Nucleus accumbens (tissue), 56 donors: ENCODE measurements at places on chromosomes 3 and 15.

GRCh38 chr3:177284383-177284881 is 87.2 kb upstream of the TBL1XR1 start:
- no peak for DNase-seq

GRCh38 chr15:59764775-59765174 is 75.7 kb upstream of the BNIP2 start:
- no peak for DNase-seq

- DNase-seq, result no peak
Measured at GRCh38 chr3:184489268-184489841, 72.2 kb upstream of the EPHB3 start.

DNA sequence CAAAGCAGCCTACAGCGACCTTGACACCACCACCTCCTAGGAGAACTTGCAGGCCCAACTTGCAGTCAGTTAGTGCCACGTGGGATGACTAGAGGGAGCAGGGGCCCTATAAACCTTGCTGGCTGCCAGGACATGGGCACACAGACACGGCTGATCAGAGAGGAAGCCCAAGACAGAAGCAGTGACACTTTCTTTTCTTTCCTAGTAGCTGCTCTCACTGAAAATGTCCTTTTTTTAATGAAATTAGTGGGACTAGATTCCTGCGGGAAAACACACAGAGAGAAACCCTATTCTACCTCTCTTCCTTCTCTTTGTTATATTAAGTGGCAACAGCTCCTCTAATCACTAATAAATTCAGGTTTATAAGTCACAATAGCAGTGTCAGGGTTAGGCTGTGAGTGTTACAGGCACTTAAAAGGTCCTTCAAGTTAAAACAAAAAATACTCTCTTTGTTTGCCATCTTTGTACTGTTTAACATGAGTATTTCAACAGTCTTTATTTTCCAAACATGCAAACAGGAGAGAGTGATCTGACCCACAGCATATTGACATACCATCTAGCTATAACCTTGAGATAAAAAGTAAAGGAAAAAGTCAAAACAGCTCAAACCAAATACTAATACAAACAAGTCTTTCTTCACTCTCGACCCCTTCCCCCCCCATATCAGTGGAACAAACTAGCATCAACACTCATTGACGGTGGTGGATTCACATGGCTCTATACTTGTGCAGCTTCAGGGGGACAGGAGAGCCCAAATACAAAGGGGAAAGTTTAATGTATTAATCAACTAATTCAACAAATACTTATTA is 2.1 kb upstream of the TMEM212 start:
- no peak for DNase-seq

GRCh38 chr3:149781211-149781610 is 11.1 kb downstream of the ANKUB1 start:
- DNase-seq, result no peak

DNA sequence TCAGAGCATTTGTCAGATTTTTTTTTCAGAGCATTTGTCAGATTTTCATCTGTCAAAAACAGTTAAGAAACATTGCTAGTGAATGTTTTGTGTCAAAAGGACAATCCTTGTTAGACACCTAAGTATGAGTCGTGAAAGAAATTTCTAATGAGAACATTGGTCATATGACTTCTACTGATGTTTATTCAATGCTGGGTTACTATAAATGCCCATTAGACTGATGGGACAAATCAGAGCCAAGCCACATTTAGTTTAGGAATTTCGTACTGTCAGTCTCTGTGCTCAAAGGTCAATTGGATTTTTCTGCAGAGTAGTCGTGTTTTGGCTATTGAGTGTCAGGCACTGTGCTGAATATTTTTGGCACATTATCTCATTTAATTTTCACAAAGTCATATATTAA is 31.6 kb downstream of the TSC22D2 start:
- no peak for DNase-seq

DNA sequence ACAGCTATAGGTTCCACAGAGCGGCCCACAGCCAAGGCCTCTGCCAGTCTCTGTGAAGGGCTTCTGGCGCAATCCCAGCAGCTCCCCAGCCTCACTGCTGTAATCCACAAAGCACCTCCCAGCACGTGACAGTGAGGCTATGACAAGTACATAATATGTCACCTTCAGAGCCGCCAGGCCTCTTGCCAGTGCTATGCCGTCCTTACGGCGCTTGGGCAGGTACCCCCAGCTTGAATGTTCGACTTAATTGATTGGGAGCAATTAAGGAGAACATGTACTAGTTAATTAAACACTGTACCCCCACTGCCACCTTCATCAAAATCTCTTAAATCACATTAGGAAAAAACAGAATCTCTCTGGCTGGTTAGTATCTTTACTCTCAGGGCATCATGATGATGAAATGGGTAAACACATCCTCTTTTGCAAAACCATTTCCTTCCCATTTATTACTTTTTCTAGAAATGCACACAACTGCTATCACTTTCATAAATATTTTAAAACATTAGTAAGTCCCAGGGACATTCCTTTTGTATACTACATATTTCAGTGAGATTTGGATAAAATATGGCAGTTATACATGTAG is 169.9 kb downstream of the XXYLT1 start:
- DNase-seq, result no peak

DNA sequence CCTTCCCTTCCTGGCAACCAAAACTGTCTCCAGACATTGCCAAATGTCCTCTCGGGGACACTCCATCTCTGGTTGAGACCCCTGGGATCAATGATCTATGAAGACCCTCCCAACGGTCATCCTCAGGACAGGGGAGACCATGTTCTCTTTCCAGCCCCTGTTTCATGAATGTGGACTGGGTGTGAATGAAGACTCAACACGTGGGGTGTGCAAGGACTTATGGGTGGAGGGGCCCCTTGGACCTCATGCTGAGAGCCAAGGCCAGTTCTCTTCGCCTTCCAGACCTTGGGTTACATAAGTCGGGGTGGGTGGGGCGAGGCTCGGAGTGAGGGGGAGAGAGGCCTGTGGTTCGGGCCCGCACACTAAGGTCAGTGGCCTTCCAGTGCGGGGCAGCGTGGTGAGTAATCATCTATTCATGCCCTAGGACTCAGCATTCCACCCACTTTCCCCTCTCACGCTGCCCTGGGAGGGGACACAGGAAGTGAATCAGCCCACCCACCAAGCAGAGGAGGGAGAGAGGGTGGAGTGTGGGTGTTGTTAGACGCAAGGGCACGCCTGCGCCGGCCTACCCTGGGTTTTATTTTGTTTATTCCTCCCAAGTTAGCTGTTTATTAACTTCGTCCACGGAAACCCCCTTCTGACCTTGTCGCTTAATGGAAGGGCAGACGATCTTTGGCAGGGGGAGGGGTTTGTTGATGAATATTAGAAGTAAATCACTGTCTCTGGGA is 6.7 kb downstream of the PAQR5 start:
- no peak for DNase-seq

GRCh38 chr3:125002414-125003368 is 53.1 kb downstream of the HEG1 start:
- no peak for DNase-seq

- DNase-seq, result no peak
Measured at GRCh38 chr15:99432271-99433025, 133.3 kb upstream of the MEF2A start.

GRCh38 chr3:61936344-61936937 is 375.1 kb downstream of the PTPRG start:
- no peak for DNase-seq

DNA sequence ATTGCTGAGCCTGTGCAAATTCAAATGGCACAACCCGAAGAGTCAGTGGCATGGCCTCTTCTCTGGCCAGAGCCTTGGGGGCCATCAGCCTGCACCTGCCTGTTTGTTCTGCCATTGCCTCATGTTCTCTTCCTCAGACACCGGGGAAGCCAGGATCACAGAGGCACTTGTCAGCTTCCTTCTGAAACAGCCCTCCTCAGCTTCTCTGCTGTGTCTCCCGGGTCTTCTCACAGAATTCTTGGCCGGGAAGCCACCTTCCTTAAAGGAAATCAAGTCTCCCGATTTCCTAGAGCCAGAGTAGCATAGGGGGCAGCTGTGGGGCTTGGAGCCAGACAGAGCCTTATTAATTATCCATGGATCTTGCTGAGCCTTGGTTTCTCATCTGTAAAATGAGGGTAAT is 47.4 kb upstream of the CGNL1 start:
- no peak for DNase-seq

GRCh38 chr15:38103564-38103963 is 149.1 kb upstream of the SPRED1 start:
- DNase-seq, result no peak

DNA sequence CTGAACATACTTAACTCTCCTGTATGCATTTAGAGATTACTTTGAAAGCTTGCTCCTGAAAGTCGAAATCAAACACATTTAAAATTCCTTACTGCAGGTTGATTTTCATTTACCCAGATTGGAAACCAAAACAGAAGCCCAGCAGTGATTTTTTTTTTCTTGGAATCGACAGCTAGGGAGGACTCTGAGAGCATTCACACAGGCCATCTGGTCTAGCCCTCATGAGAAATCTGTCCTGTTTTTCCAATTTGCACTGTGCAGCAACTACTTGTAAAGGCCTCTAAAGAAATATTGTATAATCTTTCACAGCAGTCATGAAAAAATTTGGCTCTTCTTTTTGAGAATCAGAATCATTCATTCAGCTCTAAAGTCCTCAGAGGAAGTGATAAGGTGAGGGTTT is 179.2 kb downstream of the KCNAB1 start:
- no peak for DNase-seq

GRCh38 chr3:55483196-55484095 is 3.7 kb downstream of the WNT5A start:
- DNase-seq, result no peak

DNA sequence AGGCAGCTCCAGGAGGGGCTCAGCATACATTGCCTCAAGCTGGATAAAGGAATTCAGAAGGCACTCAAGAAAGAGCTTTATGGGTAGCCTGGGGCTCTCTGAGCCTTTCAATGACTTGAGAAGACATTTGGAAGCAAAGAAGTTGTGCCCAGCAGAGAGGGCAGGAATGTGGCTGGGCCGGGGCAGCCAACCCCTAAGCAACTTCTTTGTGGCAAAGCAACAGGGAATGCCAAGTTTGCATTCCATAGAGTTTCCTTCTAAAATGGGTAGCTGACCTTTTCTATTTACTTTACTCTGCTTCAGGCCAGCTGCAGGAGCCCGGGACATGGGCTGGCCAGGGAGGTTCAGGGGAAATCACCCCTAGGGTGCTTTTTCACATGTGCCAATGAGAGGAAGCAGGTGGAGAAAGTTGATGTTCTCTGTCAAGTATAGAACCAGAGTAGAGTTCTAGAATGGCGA is 45.6 kb downstream of the CCDC12 start:
- no peak for DNase-seq

- DNase-seq, result no peak
Measured at GRCh38 chr15:71679223-71679792, 131.0 kb upstream of the NR2E3 start.

DNA sequence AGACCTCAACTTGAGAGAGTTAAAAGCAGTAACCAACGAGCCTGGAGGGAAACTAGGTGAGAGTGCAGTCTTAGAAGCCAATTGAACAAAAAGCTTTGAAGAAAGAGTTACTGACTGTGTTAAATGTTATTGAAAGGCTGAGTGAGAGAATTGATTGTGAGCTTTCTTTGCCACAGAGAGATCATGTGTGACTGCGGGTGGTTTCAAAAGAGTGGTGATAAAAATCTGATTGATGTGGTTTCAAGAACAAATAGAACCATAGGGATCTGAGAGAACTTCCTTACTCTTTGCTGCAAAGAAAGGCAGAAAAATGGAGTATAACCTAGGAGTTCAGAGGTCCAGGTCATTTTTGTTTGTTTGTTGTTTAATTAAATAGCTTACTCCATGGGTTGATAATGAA is 759.9 kb upstream of the ALCAM start:
- DNase-seq, result no peak

GRCh38 chr3:186108106-186108940 is 566 bp downstream of the ETV5 start:
- DNase-seq, result peak; percentile 53

DNA sequence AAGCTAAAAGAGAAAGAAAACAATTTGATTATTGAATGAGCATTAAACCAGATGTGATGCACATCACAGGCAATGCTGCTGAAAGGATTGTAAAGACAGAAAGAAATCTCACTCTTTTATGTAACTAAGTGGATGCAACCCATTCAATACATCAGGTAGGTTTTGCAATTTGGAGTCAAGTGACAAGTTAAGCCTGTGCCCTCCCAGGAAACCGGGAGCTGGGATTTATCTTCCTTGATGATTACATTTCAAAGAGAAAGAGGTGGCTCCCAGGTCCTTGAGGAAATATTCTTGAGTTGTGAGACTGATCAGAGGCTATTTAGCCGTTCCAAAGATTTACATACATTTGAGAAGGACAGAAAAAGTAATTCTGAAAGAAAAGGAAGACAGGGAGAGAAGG is 219.0 kb upstream of the PROK2 start:
- no peak for DNase-seq

DNA sequence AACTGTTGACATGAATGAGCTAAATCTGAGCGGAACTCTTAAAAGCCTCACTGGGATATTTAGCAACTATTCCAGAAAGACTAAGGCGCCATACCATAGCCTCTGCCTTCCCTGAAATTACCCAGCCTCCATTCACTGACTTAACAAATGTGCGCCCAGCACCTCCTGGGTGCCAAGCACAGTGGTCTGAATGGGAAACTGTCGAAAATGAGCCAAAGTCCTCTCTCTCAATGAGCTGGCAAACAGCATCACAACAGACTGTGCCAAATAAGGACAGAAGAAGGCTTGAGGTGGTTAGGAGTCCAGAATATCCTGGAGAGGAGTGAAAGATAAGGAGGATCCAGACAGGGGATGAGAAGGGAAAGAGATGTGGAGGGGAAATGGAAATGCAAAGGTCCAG is 332.4 kb downstream of the MAGI1 start:
- DNase-seq, result no peak

DNA sequence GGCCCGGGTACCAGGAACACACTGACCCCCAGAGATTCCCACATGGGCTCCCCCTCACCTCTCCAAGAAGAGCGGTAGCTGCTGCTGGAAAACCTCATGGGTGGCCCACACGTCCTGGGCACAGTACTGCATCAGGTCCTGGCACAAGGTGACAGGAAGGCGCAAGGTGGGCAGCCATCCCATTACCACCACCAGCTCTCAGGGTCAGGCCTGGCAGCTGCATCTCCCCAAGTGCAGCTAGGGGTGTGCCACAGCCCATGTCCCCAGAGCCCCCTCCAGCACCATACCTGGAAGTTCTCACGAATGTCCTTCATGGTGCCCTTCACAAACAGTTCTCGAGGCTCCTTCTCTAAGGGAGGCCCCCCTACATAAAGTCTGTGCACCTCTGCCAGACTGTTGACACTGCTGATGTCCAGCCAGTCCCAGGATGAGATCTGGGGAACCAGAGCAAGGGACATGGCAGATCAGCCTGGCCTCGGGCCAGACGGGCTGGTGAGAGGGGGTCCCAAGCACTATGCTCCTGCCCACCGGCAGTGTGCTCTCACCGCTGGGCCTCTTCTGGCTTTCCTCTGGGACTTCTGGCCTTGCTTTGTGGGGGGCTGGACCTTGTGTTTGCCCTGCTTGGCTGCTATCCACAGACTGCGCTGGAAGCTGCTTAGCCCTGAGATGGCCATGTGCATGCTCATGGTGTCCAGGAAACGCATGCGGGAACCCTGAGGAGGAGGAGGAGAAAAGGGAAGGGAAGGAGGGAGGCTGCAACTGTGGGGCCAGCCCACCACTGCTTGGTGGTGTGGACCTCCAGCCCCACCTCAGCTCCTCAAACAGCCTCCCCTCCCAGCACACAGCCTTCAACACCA is 6.0 kb downstream of the POLG start:
- DNase-seq, result no peak
